ENCODE measurements at places on chromosomes 5 and 9.
A peak's percentile ranks its signal among the peaks of the same experiment; 100 is the strongest.

DNA sequence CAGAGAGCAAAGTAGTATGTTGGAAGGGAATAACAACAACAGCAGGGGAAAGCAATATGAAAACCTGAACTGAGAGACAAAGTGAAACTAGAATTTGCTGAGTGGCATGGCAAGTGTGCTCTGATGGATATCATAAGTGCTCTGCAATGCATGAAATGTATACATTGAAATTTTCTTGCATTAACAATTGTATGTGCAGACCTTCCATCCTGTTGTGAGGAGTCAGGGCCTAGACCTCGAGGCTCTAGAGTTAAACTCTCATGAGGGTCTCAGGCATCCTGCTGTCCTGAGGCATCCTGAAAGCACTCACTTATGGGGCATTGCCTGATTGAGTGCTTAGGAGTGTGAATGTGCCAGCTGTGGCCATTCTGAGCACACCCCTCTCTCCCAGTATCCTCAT, 1.1 kb downstream of the ECM2 start:
- no peak for DNase-seq

DNA sequence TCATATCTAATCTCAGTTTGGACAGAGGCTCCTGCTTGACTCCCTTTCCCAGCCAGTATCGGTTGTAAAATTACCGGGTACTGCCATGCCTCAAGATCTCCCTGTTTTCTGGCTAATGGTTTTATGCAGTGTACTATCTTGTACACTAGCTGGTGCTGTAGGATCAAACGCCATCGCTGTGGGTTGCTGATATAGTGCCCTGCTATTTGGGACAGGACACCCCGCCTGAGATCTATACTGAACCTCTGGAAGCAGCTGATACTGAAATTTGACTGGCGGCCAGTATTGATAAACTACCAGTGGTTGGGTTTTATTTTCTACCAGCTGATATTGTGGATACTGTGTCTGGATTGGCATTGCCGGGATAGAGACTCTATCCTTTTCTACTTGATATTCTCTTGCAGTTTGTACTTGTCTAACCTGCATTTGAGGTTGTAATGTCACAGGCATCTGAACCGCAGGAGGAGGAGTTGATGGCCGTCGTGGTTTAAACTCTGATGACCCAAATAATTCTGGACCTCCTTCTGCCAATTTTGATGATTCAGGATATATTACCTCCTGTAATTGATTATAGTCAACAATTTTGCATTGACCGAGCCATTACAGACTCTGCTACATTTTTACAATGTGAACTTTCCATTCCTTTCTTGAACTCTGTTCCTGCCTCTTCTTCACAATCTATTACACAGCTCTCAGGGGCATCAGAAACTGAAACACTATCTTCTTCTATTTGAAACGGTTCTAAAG, 112.5 kb upstream of the LARP1 start:
- DNase-seq, result no peak

DNA sequence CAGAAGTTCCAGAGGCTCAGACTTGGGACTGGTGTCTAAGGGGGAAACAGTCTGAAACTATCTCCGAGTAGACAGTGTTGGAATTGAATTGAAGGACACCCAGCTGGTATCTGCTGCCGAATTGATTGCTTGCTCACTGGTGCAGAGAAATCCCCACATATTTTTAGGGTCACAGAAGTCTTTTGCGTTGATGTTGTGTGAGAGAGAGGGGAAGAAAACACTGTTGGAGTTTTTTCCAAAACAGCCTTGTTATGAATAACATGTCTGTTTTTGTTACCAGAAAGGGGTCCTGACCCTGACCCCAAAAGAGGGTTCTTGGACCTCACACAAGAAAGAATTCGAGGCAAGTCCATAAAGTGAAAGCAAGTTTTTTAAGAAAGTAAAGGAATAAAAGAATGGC, 81.3 kb downstream of the ALDH7A1 start:
- DNase-seq, result no peak

- DNase-seq, result no peak
These were observed 64.6 kb upstream of the KLF9 start for GRCh38 chr9:70478963-70479641.

DNA sequence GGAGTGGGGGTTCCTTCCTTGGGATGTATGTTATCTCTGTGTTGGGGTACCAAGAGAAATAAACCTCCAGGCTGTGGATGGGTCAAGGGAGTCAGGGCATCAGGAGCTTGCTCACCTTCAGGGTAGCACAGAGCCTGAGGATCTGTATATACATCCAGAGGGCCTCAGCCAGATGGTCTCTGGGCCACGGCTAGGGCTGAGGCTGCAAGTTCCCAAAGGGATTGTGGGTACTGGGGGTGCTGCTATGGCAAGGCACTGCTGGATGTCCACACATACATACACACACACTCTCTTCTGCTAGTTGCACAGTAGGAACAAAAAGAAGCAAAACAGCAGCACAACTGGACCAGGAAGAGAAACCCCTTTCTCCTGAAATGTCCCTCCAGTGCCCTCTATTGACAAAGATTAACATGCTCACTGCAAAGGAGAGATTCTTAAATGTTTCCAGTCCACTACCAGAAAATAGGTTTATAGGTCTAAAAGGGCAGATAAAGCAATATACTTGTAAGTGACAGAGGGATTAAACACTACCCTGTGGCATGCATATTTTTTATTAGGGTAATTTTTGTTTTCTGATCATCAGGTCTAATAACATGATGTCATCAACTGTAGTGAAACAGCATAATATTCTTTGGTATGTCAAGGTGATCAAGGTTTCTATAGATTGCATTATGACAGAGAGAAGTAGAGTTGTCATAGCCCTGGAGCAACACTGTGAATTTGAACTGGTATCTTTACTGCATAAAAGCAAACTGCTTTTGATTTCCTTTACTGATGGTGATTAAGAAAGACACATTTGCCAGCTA, 56.3 kb upstream of the KCNN2 start:
- DNase-seq, result peak; percentile 18

DNA sequence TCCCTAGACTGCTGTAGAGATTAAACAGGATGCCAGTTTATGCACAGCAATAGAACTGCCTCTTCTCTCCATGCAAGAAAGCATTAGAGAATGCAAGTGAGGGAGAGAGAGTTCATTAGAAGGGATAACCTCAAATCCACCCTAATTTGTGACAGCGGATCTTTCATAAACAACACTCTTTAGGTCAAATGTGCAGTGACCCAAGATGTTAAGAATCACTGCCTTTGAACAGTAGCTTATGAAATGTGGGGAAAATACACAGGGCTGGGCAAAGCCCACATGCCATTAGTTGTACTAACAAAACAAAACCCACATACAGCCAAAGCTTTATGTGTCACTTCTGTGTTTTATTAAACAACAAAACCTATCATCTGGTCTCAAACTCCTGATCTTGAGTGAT, 36.2 kb upstream of the POU4F3 start:
- DNase-seq, result no peak

DNA sequence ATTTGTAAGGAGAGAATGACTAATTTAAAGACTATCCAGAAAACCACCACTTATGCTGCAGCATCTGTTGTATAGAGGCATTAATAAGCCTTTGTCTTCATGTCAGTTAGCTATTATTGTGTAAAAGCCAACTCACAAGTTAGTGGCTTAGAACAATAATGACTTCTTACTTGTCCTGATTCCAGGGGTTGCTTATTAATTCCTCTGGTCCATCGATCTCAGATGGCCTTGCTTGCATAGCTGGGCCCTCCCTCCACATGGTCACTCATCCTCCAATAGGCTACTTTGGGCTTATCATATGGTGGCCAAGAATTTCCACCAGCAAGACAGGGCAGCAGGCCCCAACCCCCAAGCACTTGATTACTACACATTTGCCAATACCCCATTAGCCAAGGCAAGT, 44.5 kb upstream of the STK32A start:
- no peak for DNase-seq

- no peak for DNase-seq
These were observed 57.7 kb upstream of the FUBP3 start for GRCh38 chr9:130521715-130522114.

DNA sequence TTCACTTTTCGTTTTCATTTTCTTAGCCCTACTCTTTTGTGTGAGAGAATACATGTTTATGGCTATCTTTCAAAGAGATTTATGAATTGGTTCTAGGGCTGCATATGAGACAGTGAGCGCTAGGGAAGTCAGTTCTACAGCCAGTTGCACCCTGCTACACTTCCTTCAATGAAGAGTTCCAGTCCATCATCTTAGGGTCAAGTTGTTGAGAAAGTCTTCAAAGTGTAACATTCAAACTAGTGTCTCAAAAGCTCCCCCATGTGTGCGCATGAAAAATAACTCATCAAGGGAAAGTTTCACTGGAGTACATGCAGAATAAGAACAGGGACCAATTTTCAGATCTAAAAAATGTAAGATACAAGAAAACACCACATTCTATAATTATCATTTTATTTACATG, 317.2 kb downstream of the DEPDC1B start:
- peak; percentile 15 for DNase-seq

GRCh38 chr5:27814983-27815382, 776.6 kb upstream of the CDH9 start:
- no peak for DNase-seq

DNA sequence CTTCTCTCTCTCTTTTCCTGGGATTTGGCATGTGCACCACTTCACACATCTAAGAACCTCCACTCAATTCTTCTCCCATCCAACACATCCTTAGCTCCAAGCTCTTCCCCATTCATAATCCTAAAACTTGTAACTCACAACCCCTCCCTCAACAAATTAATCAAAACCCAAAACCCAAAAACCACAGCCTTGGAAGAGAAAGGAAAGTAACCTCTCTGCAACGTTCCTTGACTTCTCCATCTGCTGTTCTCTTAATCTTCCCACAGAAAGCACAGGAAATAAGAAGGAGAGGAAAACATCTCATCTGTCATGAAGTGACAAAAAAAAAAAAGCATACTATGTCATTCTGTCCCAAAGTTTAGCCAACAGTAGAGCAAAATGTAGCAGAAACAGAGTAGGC, 66.2 kb downstream of the DRD1 start:
- DNase-seq, result no peak

GRCh38 chr5:115736690-115737005, 79.8 kb downstream of the CDO1 start:
- DNase-seq, result no peak

DNA sequence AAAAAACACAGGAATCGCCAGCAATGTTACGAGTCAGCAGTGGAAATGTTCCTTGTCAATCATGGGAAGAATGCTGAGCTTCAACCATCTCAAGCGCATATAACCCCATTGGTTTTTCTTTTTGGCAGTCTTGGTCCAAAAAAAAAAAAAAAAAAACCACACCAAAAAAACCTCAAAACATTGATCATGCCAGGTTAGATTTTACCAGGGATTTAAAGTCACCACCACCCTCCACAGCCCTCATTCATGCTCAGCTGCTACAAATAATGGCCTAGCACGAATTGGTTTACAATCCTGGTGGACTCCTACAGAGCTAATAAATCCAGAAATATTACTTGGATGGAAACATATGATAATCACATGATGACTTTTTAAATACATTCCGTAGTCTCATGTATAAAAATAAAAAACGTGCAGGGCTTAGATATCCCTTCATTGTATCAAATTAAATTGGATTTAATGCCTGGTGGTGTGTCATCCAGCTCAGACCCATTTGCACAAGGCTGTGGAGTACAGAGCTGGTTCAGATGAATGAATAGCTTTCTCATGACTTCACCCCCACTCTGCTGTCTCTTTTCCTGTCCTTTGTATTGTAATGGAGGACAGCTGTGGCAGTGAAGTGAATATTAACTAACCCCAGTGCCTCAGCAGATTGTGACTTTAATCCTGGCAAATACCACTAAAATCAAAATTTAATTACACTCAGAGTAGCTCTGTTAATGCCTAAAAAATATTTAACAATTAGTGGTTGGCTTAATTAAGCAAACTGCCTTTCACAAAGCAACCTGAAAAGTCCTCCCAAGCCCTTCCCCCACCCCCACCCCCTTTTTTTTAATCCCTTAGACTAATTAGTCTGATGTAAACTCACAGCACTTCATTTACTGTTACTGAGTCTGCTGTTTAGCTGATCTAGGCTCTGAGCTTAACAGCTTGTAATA, 626.5 kb upstream of the ZNF608 start:
- peak; percentile 59 for DNase-seq

- DNase-seq, result no peak
These were observed 232.4 kb upstream of the GAS1 start for GRCh38 chr9:87179553-87180340.

- DNase-seq, result no peak
These were observed 75.7 kb upstream of the SH3GL2 start for GRCh38 chr9:17503196-17503595.

DNA sequence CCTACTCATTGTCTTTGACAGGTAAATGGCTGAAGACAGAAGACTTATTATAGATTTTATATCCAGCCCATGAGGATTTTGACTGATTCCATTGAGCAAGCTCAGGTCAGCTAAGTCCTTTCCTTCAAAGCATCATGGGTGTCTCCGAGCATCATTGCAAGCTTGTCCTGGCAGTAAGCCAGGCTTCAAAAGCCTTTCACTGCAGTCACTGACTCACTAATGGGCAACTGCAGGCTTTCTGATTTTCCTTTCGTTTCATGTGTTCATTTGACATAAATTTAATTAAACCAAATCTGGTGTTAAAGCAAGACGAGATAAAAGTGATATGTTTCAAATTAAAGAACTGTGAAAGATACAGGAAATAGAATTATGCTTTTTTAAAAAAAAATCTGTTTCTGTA, 426.2 kb downstream of the ANXA1 start:
- peak; percentile 0 for DNase-seq

- DNase-seq, result no peak
These were observed 7.0 kb downstream of the TMEM252 start for GRCh38 chr9:68533678-68534077.

GRCh38 chr5:74056789-74057164, 430.8 kb downstream of the ARHGEF28 start:
- no peak for DNase-seq

DNA sequence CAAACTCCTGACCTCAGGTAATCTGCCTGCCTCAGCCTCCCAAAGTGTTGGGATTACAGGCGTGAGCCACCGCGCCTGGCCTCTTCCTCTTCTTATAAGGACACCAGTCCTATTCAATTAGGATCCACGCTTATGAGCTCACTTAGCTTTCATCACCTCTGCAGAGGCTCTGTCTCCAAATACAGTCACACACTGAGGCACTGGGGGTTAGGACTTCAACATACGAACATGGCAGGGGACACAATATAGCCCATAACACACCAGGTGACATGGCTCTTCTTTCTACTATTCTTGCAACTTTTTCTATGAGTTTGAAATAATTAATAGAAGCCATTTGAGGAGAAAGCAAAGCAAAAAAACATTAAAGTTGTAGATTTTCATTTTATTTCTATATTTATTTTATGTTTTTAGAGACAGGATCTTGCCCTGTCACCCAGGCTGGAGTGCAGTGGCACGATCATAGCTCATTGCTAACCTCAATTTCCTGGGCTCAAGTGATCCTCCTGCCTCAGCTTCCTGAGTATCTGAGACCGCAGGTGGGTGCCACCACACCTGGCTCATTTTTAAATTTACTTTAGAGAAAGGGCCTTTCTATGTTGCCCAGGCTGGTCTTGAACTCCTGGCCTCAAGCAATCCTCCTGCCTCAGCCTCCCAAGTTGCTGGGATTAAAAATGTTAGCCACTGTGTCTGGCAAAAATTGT, 6.0 kb upstream of the PRRT1B start:
- no peak for DNase-seq

DNA sequence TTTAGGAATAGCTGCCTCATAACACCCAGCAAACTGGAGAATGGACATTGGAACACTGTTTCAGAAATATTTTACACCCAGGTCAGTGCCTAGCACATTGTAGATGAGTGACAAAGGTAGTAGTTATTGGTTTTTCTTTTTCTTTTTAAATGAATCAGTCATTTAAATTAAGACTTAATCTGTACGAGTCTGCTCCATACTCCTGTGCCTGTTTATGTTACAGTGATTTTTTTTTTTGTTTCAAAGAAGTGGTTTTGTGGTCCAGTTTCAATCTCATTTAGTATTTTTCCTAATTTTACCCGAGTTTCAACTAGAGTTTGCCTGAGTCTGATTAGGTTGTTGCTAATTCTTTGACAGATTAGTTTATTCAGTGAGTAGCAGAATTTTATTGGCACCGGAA, 16.2 kb downstream of the LMNB1 start:
- DNase-seq, result no peak

Measured in fibroblast of skin of left quadriceps (primary cell).